ENCODE measurements at places on chromosomes 11 and 22.
A peak's percentile ranks its signal among the peaks of the same experiment; 100 is the strongest.

DNA sequence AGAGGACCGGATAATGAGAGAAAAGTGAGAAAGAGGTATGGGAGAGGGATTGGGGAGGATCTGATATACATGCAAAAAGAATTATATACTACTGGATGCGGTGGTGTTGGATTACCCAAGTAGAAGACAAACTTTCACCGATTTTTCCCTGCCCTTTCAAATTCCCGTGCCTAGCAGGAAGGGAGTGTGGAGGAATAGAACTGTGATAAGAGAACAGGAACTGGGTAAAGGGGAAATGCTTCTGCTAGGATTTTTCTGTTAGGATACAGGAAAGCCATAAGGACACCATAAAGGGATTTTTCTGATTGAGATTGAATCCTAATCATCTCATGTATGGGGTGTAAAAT lies 480 bp upstream of the MTMR2 start:
- peaks cover 34% of the 10 kb centered on the region for H3K4me1 ChIP-seq
- peak overlapping the region; percentile 99 for H3K27ac ChIP-seq
- H3K27me3 ChIP-seq: no peaks in the 10 kb centered on the region
- peak overlapping the region; percentile 99 for H3K4me3 ChIP-seq

GRCh38 chr11:91686281-91686680 lies 538.3 kb upstream of the FAT3 start:
- no peaks in the 10 kb centered on the region for H3K36me3 ChIP-seq
- no peak overlapping the region for H3K27ac ChIP-seq
- H3K27me3 ChIP-seq: no peaks in the 10 kb centered on the region
- H3K4me1 ChIP-seq: no peaks in the 10 kb centered on the region
- no peak for DNase-seq

- no peak for DNase-seq
- H3K27me3 ChIP-seq: peaks cover 78% of the 10 kb centered on the region
- no peaks in the 10 kb centered on the region for H3K36me3 ChIP-seq
- H3K27ac ChIP-seq: no peak overlapping the region
Observed at GRCh38 chr11:118275176-118275575, 11.1 kb upstream of the MPZL2 start.

- H3K4me3 ChIP-seq: no peak overlapping the region
- peaks cover 1% of the 10 kb centered on the region for H3K36me3 ChIP-seq
- no peaks in the 10 kb centered on the region for H3K4me1 ChIP-seq
Observed at GRCh38 chr11:45109400-45109799, 37.0 kb upstream of the PRDM11 start.

- H3K4me1 ChIP-seq: no peaks in the 10 kb centered on the region
- no peak overlapping the region for H3K4me3 ChIP-seq
- no peak for DNase-seq
- no peaks in the 10 kb centered on the region for H3K27me3 ChIP-seq
- H3K27ac ChIP-seq: no peak overlapping the region
Observed at GRCh38 chr11:74822170-74822569, 73.5 kb downstream of the RNF169 start.

GRCh38 chr22:27404441-27404840 lies 397.1 kb downstream of the MN1 start:
- DNase-seq: no peak
- no peak overlapping the region for H3K4me3 ChIP-seq
- H3K27ac ChIP-seq: no peak overlapping the region
- peaks cover 19% of the 10 kb centered on the region for H3K4me1 ChIP-seq
- no peaks in the 10 kb centered on the region for H3K27me3 ChIP-seq

- peaks cover 12% of the 10 kb centered on the region for H3K4me1 ChIP-seq
- H3K36me3 ChIP-seq: peaks cover 12% of the 10 kb centered on the region
- no peaks in the 10 kb centered on the region for H3K27me3 ChIP-seq
- no peak overlapping the region for H3K4me3 ChIP-seq
- H3K27ac ChIP-seq: no peak overlapping the region
Observed at GRCh38 chr11:28318871-28319270, 210.7 kb downstream of the METTL15 start.

GRCh38 chr11:19225581-19225980 lies 15.2 kb downstream of the E2F8 start:
- H3K4me1 ChIP-seq: no peaks in the 10 kb centered on the region
- H3K36me3 ChIP-seq: peaks cover 30% of the 10 kb centered on the region
- H3K4me3 ChIP-seq: no peak overlapping the region
- H3K27me3 ChIP-seq: no peaks in the 10 kb centered on the region
- H3K27ac ChIP-seq: no peak overlapping the region
- no peak for DNase-seq

- peaks cover 17% of the 10 kb centered on the region for H3K4me1 ChIP-seq
- DNase-seq: no peak
- H3K27me3 ChIP-seq: no peaks in the 10 kb centered on the region
Observed at GRCh38 chr11:112364962-112365481, 104.4 kb upstream of the PLET1 start.

DNA sequence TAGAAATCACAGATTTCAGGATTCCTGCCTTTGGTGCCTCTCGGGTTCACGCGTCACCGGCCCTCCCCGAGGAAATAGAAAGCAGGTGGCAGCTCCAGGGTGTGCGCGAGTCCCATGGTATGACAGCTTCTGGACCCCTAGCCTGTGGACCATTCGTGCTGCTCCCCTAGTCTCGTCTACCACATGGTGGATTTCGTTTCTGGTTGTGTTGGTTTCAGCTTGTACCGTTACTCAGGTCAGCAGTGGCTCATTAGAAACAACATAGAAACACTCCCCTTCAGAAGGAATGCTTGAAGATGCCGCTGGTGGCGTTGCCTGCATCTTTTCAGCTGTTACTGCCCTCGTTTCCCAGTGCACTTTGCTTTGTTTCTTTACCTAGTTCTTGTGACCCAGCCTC lies 700 bp downstream of the TTC17 start:
- peak overlapping the region; percentile 96 for H3K27ac ChIP-seq
- H3K4me3 ChIP-seq: peak overlapping the region; percentile 98
- H3K4me1 ChIP-seq: peaks cover 29% of the 10 kb centered on the region
- H3K36me3 ChIP-seq: no peaks in the 10 kb centered on the region

GRCh38 chr11:134668796-134669195 lies 256.8 kb upstream of the B3GAT1 start:
- no peaks in the 10 kb centered on the region for H3K36me3 ChIP-seq
- no peak overlapping the region for H3K4me3 ChIP-seq
- H3K27ac ChIP-seq: no peak overlapping the region
- peaks cover 20% of the 10 kb centered on the region for H3K27me3 ChIP-seq
- DNase-seq: no peak

GRCh38 chr11:119490253-119491006 lies 67.5 kb upstream of the THY1 start:
- H3K27me3 ChIP-seq: peaks cover 6% of the 10 kb centered on the region
- H3K4me3 ChIP-seq: no peak overlapping the region
- peaks cover 1% of the 10 kb centered on the region for H3K4me1 ChIP-seq
- DNase-seq: no peak

DNA sequence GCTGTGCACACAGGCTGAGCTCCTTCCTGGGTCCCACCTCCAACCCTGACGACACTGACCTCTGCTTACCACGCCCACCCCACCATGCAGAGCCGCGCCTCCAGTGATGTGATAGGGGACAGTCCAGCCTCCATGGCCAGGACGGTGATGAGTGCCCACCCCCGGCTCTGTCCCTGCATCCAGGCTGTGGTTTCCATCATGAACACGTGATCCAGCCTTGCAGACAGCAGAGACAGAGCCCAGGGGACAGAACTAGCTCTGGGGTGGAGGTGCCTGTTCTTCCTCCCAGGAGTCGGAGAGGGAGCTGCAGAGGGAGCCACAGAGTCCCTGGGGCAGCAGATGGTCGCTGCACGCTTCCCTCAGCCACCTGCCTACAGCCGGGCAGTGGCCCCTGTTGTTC lies 42.6 kb upstream of the IGSF9B start:
- H3K36me3 ChIP-seq: no peaks in the 10 kb centered on the region
- no peak for DNase-seq
- H3K27me3 ChIP-seq: no peaks in the 10 kb centered on the region
- no peak overlapping the region for H3K27ac ChIP-seq
- H3K4me3 ChIP-seq: no peak overlapping the region
- peaks cover 1% of the 10 kb centered on the region for H3K4me1 ChIP-seq

Measured in neural crest cell (in vitro differentiated cells).